NCI-H446 (cell line): ENCODE measurements at places on chromosomes 13 and 19.

- no peak for DNase-seq
These were observed 2.8 kb upstream of the USF2 start for GRCh38 chr19:35265900-35266519.

- DNase-seq: no peak
These were observed 4.3 kb downstream of the NDFIP2 start for GRCh38 chr13:79485014-79485811.

GRCh38 chr19:10421240-10422045 is 1.1 kb downstream of the PDE4A start:
- DNase-seq: no peak

GRCh38 chr19:35963514-35963913 is 27.3 kb downstream of the LRFN3 start:
- no peak for DNase-seq

DNA sequence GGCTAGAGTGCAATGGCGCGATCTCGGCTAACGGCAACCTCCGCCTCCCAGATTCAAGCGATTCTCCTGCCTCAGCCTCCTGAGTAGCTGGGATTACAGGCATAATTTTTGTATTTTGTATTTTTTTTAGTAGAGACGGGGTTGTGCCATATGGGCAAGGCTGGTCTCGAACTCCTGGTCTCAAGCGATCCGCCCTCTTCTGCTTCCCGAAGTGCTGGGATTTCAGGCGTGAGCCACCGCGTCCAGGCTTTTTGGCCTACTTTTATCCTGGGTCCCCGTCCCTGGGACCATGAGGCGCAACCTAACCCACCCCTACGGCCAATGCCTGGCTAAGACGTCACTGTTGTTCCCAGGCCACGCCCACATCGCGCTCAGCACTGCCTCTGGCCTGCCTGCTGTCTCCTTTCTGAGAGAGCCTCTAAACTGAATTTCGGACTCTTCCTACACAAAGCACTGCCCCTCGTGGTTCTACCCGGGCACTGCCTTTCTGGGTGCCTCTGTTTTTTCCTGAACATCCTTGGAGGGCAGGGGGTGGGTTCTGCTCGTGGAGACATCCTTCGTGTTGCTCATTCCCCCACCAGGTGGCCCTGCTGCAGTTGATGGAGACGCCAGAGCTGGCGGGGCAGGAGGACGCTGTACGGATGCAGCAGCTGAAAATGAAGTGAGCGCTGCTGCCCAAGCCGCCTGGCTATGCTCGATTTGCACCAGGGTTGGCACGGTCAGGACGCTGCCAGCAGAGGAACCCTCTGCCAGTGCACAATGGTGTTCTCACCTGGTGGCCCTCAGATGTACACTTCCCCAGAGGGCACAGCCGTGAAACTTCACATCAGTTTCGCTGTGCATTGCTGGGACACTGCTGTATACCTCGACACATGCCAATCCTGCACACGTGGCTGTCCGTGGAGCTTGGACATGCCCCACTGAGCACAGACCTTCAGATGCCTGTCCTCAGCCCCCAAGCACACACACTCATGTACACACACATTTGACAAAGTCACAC is 2.0 kb downstream of the REX1BD start:
- DNase-seq: peak; percentile 75

DNA sequence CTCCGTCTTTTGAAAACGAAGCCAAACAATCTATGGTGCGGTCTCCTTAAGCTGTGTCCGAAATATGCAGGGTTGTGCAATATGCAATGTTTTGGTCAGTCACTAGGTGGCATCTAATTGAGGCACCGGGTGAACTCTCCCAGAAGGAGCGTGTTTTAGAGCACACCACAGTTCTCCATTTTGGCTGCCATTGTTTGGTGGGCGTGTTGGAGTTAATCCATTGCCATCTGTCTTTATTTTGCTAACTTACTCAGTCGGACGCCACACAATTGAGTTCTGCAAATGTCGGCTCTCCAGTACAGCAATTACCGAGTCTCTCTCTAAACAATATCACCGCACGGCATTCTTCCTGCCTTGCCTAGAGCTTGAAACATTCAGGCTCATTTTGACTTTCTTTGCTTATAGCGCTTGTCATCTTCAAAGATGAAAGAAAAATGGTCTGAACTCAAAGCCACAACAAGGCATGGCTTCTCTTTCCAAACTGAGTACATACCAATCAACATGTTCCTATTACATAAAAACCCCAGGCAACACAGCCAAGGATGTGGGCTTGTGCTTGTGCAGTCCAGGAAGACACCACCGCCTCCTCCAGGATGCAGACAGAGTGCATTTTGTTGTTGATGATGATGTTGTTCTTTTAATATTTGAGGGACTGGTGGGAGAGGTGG is 182.0 kb upstream of the SERP2 start:
- DNase-seq: peak; percentile 89

DNA sequence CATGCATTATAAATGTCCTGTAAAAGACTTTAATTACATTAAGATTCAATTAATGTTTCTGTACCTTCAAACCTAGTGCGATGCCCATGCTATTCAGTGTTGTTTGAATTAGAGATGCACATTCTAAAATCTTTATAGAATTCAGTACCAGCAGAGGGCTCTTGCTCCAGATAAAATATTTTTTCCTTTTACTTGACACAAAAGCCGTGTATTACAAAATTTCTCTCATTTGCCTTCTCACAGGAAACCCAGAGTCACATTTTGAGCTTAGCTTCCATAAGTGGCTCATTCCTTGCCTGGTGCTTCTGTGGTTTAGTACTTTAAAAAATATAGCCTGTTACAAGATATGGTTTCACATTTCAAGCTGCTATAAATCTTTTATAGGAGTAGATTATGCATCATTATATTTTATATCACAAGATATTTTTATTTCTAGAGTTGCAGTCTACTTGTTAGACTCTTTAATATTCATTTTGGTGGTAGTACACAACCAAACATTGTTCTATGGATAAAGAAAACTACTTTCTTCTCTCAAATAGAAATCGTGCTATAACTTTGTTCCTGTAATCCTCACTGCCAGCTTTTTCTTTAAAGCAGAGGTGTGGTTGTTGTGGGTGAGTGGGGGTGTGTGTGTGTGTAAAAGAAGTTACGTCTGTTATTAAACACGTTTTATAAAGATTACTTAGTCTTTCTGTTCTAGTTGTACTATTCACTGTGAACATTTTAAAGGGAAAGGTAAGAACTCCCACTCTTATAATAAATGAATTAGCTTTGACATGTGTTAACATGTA is 101.4 kb downstream of the RNF17 start:
- DNase-seq: no peak

DNA sequence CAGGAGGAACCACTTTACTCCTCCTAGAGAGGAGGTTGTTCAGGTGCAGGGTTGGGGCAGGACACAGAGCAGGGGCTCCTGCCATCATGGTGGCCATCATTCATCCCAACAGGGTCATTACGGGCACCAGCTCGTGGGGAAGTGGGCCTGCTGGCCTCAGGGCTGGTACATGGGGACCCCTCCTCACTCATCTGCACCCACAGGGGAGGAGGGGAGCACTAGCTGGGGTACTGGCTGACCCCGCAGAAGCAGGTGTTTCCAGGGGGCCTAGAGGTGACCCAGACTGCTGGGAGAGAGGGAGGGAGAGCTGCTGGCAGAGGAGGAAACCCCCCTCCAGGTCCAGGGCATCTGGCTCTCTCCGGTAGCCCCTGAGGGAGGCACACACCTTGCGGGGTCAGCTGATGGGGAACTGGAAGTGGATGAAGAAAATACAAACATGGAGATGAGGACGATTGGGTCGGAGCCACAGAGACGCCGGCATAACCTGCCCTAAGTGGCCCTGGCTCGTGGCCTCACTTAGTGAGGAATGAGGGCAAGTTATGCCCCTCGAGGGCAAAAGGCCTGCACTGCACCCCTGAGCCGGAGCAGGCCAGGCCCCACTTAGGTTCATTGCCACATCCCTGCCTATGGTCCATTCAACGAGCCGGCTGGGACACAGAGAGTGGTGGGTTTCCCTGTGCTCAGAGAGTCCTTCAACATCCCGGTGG is 76.2 kb downstream of the SOX1 start:
- DNase-seq: no peak

GRCh38 chr13:107157271-107157670 is 589.3 kb upstream of the ARGLU1 start:
- DNase-seq: peak; percentile 10

DNA sequence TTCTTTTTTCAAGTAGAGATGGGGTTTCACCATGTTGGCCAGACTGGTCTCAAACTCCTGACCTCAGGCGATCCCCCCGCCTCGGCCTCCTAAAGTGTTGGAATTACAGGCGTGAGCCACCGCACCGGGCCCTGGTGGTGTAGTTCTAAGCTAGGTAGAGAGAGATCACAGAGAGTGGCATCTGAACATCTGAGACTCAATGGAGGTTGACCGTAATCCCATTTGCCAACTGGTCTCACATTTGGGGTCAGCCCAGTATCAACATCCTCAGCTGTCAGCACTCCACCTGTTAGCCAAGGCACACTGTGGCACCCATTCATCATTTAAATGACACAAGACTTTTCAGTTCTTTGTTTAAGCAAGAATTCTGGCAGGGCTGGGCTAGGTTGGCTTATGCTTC is 8.1 kb downstream of the SELENOW start:
- DNase-seq: no peak

DNA sequence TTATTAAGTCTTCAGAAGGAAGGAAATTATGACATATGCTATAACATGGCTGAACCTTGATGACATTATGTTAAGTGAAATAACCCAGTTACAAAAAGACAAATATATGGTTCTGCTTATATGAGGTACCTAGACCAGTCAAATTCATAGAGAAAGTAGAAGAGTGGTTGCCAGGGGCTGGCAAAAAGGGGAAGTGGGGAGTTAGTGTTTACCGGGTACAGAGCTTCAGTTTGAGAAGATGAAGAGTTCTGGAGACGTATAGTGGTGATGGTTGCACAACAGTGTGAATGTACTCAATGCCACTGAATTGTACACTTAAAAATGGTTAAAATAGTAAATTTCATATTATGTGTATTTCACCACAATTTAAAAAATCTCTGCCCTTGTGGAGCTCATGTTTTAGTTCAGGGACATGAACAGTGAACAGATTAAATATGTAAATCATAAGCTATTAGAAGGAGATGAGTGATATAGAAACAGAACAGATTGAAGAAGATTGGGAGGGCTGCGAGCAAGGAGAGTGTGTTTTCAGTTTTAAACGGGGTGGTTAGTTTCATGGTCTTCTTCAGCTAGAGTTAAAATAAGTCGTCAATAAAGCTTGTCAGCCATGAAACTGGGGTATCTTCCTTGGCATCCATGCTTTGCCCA is 355.2 kb downstream of the KCNRG start:
- DNase-seq: no peak

GRCh38 chr13:49806126-49806536 is 13.6 kb upstream of the KPNA3 start:
- no peak for DNase-seq

DNA sequence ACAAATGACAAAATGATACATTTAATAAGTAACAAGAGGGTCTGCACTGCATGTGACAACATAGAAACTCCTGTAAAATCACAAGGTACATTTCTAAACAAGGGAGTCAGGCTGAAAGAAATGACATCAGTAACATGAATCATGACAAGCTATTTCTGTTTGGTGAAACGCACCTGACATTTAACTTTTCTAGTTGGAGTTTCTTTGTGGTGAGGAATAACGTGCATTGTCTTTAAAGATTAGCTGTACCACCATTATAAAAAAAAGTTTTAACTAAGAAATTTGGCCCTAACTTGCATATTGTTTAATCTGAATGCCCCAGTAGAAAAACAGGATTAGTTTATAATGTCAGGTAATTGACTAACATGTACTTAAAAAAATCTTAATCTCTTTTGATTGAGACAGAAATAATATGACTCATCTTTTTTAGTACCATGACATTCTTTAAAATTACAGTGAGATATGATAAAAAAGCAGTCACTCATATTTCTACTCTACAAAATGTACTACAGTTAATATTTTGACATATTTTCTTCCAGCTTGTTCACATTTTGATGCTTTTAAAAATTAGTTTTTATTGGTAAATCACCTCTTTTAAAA is 418.2 kb downstream of the KLF12 start:
- no peak for DNase-seq

DNA sequence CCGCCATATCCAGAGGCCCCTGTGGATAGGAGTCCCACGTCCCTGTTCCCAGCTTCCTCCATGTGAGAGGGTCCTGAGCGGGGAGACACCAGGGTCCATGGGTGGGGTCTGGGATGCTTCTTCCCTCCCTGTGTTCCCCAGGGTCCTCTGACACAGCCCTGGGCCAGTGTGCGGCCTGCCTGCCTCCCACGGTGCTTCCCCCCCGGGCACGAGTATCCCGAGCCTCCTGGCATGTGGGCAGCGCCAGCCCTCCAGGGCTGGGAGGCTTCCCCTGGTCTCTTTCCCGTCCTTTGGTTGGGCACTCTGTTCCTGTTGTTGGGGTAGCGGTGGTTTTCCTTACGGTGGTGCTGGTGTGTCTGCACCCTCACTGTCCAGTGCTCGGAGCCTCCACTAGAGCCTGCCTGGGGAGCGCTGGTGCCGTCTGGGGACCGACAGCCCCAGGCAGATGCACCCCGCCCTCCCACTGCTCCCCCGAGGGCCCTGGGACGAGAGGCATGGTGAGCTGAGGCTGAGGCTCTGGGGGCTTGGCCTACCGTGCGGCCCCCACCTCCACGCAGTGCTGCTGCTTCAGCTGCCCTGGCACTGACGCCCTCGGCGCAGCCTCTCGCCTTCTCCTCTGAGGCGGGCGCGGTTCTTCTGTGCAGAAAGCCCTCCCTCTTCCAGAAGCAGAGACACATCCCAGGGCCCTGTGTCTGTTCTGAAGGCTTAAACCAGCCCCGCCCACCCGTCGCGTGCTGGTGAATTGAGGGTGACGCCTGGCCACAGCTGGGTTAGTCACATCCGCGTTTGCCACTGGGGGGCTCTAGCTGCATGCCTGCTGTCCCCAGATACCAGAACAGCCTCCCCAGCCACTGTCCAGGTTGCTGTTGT is 27.9 kb downstream of the PLEKHJ1 start:
- no peak for DNase-seq

GRCh38 chr13:74134777-74135325 is 647 bp upstream of the KLF12 start:
- DNase-seq: no peak

DNA sequence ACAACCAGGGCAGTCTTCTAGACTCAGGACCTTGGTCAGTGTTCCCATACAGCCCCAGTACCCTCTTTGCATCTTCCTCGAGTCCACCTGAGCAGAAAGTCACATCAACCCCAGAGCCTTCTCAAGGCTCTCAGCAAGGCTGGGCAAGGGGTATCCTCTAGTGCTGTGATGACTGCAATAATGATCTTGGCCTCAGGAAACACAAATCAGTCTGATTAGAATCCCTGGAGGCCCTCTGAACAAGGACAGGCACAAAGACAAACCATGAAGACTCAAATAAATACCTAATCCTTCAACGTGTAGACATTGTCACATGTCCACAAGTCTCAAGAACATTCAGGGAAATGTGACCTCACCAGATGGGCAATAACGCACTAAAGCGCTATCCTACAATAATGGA is 468.2 kb downstream of the TBC1D4 start:
- DNase-seq: no peak

DNA sequence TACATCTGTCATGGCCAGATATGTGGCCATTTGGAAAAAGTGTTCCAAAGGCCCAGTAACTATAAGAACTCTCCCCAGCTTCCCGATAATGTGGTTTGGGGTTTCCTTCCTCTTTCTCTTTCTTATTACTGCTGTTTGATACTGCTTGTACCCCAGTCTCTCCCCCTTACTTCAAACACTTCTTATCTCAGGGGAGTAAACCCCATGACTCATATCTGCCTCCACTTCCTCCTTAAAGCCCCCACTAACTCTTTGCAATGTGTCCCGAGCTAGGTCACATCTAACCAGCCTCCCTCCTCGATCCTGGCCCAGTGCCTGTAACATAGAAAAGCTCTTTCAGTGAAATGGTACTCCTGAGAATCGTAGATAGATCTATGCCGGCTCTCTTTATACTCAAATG is 82.4 kb upstream of the STARD13 start:
- no peak for DNase-seq

GRCh38 chr13:31426395-31426794 is 226.6 kb downstream of the B3GLCT start:
- no peak for DNase-seq
